ENCODE measurements at places on chromosomes 11 and 22.

GRCh38 chr11:58562375-58562800 is 13.3 kb downstream of the LPXN start:
- no peak overlapping the region for H3K4me3 ChIP-seq
- no peaks in the 10 kb centered on the region for H3K36me3 ChIP-seq
- no peaks in the 10 kb centered on the region for H3K27me3 ChIP-seq
- peaks cover 2% of the 10 kb centered on the region for H3K4me1 ChIP-seq
- no peak for DNase-seq

DNA sequence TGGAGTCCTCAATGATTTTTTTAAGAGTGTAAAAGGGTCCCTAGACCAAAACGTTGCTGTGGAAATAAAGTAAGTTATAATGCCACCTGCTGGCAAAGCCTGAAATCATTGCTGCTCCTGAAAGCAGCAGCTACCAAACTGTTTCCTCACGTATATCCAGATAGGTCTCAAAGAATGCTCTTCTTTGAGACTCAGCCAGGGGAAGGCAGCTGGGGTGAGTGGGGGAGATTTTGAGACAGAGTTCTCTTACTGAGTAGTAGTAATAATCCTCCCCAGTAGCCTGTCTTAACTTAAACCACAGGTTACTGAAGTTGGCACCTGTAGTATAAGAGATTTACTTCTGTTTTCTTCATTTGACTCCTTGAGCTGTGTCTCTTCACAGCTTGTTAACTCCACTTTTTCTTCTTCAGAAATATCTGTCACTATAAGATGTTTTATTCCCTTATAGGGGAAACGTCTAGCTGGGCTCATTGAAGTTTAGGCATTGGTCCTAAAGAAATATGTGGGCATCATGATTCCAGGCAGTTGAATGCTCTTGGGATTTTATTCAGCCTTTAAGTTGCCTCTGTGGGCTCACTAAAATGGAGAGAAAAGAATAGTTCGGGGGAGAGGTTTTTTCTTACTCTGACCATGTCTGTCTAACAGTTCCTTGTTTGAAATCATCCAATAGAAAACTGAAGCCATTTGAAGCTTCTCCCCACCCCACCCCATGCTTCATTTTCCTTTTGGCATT is 77.9 kb downstream of the BTBD10 start:
- peaks cover 19% of the 10 kb centered on the region for H3K36me3 ChIP-seq
- no peaks in the 10 kb centered on the region for H3K4me1 ChIP-seq
- no peaks in the 10 kb centered on the region for H3K27me3 ChIP-seq
- H3K27ac ChIP-seq = no peak overlapping the region

DNA sequence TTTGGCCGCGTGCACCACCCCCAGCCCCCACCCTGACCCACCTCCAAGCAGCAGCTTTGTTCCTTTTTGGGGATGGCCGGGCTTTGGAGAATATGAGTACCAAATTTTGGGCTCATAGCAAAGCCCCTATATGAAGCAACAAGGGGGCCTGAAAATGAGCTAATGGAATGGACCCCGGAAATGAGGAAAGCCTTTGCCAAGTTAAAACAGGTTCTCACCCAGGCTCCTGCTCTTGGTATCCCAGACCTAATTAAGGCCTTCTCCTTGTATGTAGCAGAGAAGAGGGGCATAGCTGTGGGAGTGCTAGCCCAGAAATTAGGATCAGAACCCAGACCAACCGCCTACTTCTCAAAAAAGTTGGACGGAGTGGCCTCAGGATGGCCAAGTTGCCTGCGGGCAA is 87.0 kb downstream of the PIWIL4 start:
- no peak overlapping the region for H3K27ac ChIP-seq
- H3K36me3 ChIP-seq = no peaks in the 10 kb centered on the region
- H3K27me3 ChIP-seq = no peaks in the 10 kb centered on the region
- no peak overlapping the region for H3K4me3 ChIP-seq

- H3K27me3 ChIP-seq = no peaks in the 10 kb centered on the region
- H3K36me3 ChIP-seq = no peaks in the 10 kb centered on the region
- H3K4me3 ChIP-seq = no peak overlapping the region
- H3K4me1 ChIP-seq = no peaks in the 10 kb centered on the region
These were observed 236.3 kb upstream of the SORL1-AS1 start for GRCh38 chr11:121688860-121689614.

- H3K36me3 ChIP-seq = no peaks in the 10 kb centered on the region
- no peaks in the 10 kb centered on the region for H3K4me1 ChIP-seq
- no peak for DNase-seq
- peaks cover 76% of the 10 kb centered on the region for H3K27me3 ChIP-seq
These were observed 68.8 kb downstream of the RTL6 start for GRCh38 chr22:44428941-44429830.

GRCh38 chr22:27919942-27920755 is 1.1 kb upstream of the PITPNB start:
- peaks cover 1% of the 10 kb centered on the region for H3K4me1 ChIP-seq
- H3K27ac ChIP-seq = peak overlapping the region; percentile 54
- peak overlapping the region; percentile 92 for H3K4me3 ChIP-seq

DNA sequence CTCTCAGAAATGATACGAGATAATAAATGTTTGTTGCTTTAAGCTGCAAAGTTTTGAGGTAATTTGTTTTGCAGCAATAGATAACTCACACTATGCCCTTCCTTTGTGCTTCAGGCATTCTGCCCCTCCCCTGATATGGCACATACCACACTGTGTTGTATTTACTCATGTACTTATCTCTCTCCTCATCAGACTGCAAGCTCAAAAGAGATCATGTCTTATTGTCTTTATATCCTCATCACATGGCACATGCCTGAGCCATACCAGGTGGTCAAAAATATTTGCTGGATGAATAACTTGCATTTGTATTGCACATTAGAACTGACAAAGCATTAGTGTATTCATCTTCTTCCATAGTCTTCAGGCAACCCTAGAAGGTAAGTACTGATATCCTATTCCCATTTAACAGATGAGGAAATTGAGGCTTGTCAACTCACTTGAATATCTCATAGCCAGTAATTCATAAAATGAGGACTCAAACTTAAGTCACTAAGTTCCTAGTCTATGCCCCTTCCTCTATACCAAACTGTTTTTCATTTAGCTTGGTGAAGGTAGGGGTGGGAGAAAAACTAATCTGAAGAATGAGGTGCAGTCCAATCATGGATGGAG is 83.9 kb upstream of the EED start:
- DNase-seq = no peak
- H3K36me3 ChIP-seq = no peaks in the 10 kb centered on the region
- H3K27me3 ChIP-seq = no peaks in the 10 kb centered on the region
- H3K4me3 ChIP-seq = no peak overlapping the region
- H3K27ac ChIP-seq = no peak overlapping the region
- H3K4me1 ChIP-seq = peaks cover 5% of the 10 kb centered on the region

GRCh38 chr11:118691926-118692830 is 12.7 kb upstream of the TREH start:
- peak; percentile 64 for DNase-seq
- peaks cover 4% of the 10 kb centered on the region for H3K27me3 ChIP-seq
- no peaks in the 10 kb centered on the region for H3K36me3 ChIP-seq
- H3K4me3 ChIP-seq = no peak overlapping the region
- peaks cover 17% of the 10 kb centered on the region for H3K4me1 ChIP-seq
- no peak overlapping the region for H3K27ac ChIP-seq

DNA sequence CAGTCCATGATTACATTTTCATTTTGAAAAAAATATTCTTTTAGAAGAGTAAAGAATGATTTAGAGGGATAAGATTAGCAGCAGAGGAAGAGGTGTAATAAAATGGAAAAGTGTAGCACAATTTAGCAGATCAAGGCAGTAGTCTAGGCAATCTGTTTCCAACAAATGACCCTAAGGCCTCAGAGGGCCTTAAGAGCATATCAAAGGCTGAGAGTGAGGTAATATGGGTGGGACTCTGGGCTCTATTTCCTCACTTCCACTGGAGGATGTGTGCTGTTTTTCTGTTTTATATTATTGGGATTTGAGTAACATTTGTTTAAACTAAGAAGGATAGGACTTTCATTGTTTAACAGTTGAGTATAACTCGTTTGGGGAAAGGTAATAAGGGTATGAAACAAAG is 28.8 kb downstream of the CCDC81 start:
- no peaks in the 10 kb centered on the region for H3K36me3 ChIP-seq
- no peak for DNase-seq
- H3K4me1 ChIP-seq = no peaks in the 10 kb centered on the region
- H3K27me3 ChIP-seq = no peaks in the 10 kb centered on the region

GRCh38 chr11:99901175-99901574 is 785.9 kb upstream of the ARHGAP42 start:
- no peaks in the 10 kb centered on the region for H3K36me3 ChIP-seq
- no peaks in the 10 kb centered on the region for H3K27me3 ChIP-seq
- H3K4me3 ChIP-seq = no peak overlapping the region
- DNase-seq = no peak
- no peaks in the 10 kb centered on the region for H3K4me1 ChIP-seq
- no peak overlapping the region for H3K27ac ChIP-seq

DNA sequence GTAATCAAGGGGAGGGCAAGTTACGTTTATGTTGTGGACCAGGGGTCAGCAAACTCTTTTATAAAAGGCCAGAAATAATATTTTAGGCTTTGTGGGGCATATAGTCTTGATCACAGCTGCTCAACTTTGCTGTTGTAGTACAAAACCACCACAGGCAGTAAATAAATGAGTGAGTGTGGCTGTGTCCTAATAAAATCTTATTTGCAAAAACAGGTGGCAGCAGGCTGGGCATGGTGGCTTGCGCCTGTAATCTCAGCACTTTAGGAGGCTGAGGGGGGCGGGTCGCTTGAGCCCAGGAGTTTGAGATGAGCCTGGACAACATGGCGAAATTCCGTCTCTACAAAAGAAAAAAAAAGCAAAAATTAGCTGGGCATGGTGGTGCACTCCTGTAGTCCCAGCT is 57.9 kb upstream of the NUP160 start:
- H3K36me3 ChIP-seq = no peaks in the 10 kb centered on the region
- H3K27ac ChIP-seq = peak overlapping the region; percentile 76
- H3K4me3 ChIP-seq = no peak overlapping the region
- no peak for DNase-seq

- no peak overlapping the region for H3K4me3 ChIP-seq
- peaks cover 4% of the 10 kb centered on the region for H3K4me1 ChIP-seq
- H3K36me3 ChIP-seq = no peaks in the 10 kb centered on the region
- peaks cover 15% of the 10 kb centered on the region for H3K27me3 ChIP-seq
- no peak overlapping the region for H3K27ac ChIP-seq
- DNase-seq = no peak
These were observed 67.0 kb upstream of the TBCEL start for GRCh38 chr11:120956710-120957495.

Data from mesenchymal stem cell (in vitro differentiated cells and primary cell).